Myocyte (in vitro differentiated cells): ENCODE measurements at places on chromosomes 5 and 9. TPM values are rescaled to one million over a fixed set of nuclear protein-coding genes. Genes with fewer than 3 reads are reported as not detected.
A peak's percentile ranks its signal among the peaks of the same experiment; 100 is the strongest.

GRCh38 chr9:98341157-98342097 is 86.0 kb upstream of the TBC1D2 start:
- DNase-seq, result no peak

The RASGEF1C gene
- total RNA-seq, result 0.68 TPM in 1 of 2 replicates, not detected in the other

- DNase-seq, result no peak
Observed at GRCh38 chr9:18866121-18866831, 166.7 kb downstream of the SAXO1 start.

The C9orf85 gene
- 13.2 and 14.3 TPM in 2 replicates for total RNA-seq

The RMI1 gene
- total RNA-seq, result 1.6 and 2.7 TPM in 2 replicates

The AIF1L gene
- 75.4 and 163 TPM in 2 replicates for total RNA-seq

GRCh38 chr9:79644601-79645000 is 72.8 kb downstream of the TLE4 start:
- DNase-seq, result no peak

The HAPLN1 gene
- total RNA-seq, result 0.05 TPM in 1 of 2 replicates, not detected in the other

DNA sequence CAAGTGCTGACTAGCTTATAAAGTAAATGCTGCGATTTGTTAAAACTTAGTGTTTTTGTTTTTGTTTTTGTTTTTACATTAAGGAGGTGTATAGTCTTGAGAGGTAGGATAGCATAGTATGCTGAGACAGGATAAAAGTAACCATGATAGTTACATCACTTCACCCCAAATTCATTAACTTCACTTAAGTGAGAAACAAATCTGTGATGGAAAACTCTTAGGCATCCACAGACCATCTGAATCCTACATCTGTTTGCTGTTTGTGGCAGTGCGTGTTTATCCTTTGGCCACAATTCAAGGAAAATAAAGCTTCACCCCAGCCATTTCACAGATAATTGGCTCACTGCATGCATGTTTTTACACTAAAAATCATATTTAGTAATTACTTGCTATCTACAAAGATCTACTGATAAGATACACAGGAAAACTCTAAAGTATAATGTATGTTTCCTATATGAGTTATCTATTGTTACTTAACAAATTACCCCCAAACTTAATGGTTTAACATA is 82.0 kb downstream of the ZNF622 start:
- no peak for DNase-seq

GRCh38 chr9:76676857-76677256 is 87.4 kb upstream of the PCA3 start:
- no peak for DNase-seq

GRCh38 chr5:15500325-15501001 is 483 bp downstream of the FBXL7 start:
- DNase-seq, result peak; percentile 62

The WWC1 gene
- total RNA-seq, result 0.03 TPM in 1 of 2 replicates, not detected in the other

The ORM2 gene
- total RNA-seq, result not detected in 2 replicates

The ZDHHC21 gene
- 13.8 and 18.2 TPM in 2 replicates for total RNA-seq

DNA sequence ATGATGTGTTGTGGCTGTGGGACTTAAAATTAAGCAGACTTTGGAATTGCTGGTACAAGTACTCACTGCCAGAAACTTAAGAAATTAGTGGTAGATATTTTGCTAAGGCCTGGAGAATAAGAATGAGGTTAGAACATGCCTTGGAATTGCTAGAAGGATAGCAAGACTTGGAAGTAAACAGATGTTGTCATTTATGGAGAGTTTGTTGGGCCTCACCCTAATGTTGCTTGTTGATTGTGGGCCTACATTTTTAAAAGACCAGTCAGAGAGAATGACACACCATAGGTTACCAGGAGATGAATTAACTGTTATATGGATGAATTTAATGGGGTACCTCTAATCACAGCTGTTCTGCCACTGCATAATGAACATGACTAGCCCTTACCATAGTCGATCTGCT is 120.1 kb upstream of the GAS1 start:
- DNase-seq, result peak; percentile 13

GRCh38 chr5:43244823-43245565 is 53.0 kb downstream of the NIM1K start:
- DNase-seq, result no peak

The BTNL3 gene
- total RNA-seq, result 0.21 TPM in 1 of 2 replicates, not detected in the other

The WDR38 gene
- total RNA-seq, result 0.16 TPM in 1 of 2 replicates, not detected in the other

The CDC20B gene
- total RNA-seq, result not detected in 2 replicates

GRCh38 chr5:83900306-83900705 is 179.7 kb upstream of the HAPLN1 start:
- DNase-seq, result no peak

The IFNA2 gene
- not detected in 2 replicates for total RNA-seq

The TMOD1 gene
- total RNA-seq, result 48.8 and 60.3 TPM in 2 replicates

GRCh38 chr5:55407984-55408383 is 100.2 kb downstream of the MTREX start:
- no peak for DNase-seq

The MLANA gene
- 0.70 TPM in 1 of 2 replicates, not detected in the other for total RNA-seq

The ARID3C gene
- 0.16 TPM in 1 of 2 replicates, not detected in the other for total RNA-seq

The FIBCD1 gene
- 0.36 and 0.48 TPM in 2 replicates for total RNA-seq

The PTPN3 gene
- 0.05 and 0.10 TPM in 2 replicates for total RNA-seq

The C7 gene
- 3.6 and 25.8 TPM in 2 replicates for total RNA-seq

GRCh38 chr5:129125819-129126218 is 31.3 kb downstream of the ISOC1 start:
- no peak for DNase-seq

The GPRIN1 gene
- total RNA-seq, result 5.2 and 9.6 TPM in 2 replicates

The FAM78A gene
- 6.1 and 7.0 TPM in 2 replicates for total RNA-seq
